Prostate gland (tissue), 2 donors: ENCODE measurements at places on chromosomes 3 and 15. TPM values are rescaled to one million over a fixed set of nuclear protein-coding genes. Genes with fewer than 3 reads are reported as not detected.

The WDR49 gene
- 0.45 TPM for total RNA-seq

The EOMES gene
- 0.46 TPM for total RNA-seq

The REC114 gene
- total RNA-seq = not detected

The DNAJC13 gene
- 46.2 TPM for total RNA-seq

- H3K36me3 ChIP-seq = peaks cover 4% of the 10 kb centered on the region
- H3K27ac ChIP-seq = peak overlapping the region; percentile 77
- peaks cover 6% of the 10 kb centered on the region for H3K4me1 ChIP-seq
- DNase-seq = peak; percentile 93
These were observed 6.9 kb downstream of the C15orf62 start for GRCh38 chr15:40776537-40777141.

DNA sequence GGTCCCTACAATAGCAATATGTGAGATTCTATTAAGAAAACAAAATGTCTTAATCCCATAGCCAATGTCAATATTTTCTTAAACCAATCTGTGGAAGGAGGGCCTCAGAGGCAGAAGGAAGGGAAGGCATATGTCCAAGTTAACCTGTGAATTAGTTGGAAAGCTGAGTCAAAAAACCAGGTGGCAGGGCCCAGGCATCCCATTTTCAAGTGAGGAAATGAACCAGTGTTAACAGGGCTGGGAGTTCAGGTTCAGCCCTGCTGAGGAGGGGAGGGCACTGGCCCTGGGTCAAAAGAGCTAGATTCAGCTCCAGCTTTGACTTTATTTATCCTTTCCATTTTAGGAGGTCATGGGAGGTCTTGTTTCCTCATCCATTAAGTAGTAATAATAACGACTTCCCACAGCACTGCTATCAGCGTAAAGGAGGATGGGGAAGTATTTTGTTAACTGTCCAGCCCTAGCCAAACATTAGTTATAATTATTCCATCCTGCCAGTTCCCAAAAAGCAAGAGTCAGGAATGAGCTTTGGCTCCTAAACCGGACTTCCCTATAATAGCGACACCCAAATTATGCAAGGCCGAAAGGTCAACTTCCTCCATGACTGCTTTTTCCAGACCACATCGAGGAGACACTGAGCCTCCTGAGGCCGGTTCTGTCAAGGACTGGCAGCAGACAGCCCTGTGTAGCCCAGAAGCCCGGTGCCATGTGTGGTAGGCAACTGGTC, 3.2 kb downstream of the MASP1 start:
- H3K4me1 ChIP-seq = no peaks in the 10 kb centered on the region
- no peaks in the 10 kb centered on the region for H3K36me3 ChIP-seq
- no peak for DNase-seq
- no peak overlapping the region for H3K27ac ChIP-seq

DNA sequence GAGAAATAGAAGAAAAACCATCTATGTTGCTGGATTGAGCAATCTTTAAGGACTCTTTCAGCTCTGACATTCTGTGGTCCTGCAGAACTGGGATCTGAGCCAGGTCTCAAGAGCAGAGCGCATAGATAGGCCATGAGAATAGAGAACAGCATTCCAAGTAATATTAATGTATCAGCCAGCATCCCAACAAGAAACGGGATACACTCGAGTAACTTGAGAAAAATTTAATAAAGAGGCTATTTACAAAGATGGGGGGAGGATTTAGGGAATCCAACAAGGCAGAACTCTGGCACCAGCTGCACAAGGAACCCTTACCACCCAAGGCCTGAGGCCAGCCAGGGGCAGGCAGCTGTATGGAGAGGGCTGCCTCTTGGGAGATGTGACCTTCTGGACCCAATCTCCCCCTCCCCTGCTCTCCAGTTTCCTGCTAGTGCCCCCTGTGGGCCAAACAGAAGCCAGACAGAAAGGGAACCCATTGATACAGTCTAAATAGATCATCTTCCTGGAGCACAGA, 8.2 kb downstream of the TMOD2 start:
- H3K4me3 ChIP-seq = no peak overlapping the region
- no peaks in the 10 kb centered on the region for H3K4me1 ChIP-seq
- no peak for DNase-seq
- H3K27me3 ChIP-seq = no peaks in the 10 kb centered on the region
- no peak overlapping the region for H3K27ac ChIP-seq
- no peaks in the 10 kb centered on the region for H3K36me3 ChIP-seq

DNA sequence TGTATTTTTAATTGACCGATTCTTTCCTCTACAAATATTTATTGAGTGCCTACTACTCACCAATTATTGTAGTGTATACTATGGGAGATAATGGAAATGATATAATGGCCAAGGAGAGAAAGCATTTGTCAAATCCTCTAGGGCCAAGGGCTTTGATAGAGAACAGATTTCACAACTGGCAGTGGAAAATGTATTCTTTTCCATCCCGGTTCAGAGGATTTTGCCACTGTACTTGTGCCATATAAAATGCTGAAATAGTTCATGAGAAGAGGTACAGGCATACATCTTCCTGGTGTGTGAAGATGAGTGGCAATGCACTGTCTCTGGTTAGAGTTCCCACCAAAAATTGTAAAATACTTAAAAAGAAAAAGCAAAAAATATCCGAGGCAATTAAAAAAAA, 451.6 kb upstream of the TPRG1 start:
- no peaks in the 10 kb centered on the region for H3K27me3 ChIP-seq
- H3K4me1 ChIP-seq = no peaks in the 10 kb centered on the region
- DNase-seq = no peak

DNA sequence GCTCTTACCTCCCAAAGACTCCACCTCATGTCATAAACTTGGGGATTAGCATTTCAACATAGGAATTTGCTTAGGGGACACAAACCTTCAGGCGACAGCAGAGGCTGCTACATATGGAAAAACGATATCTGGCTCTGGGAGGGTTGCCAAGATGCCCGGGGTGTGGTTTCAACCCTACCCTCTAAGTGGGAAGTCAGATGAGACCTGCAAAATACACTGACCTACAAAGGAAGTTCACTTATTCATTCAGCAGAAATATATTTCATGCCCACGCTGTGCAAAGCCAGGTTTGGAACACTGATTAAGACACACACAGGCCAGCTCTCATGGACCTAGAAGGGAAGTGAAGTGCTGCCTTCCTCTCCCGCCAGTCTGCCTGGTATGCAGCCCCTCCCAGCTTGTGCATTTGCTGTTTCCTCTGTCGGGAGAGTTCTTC, 239.3 kb downstream of the FEZF2 start:
- no peak overlapping the region for H3K27ac ChIP-seq
- no peak for DNase-seq
- H3K4me3 ChIP-seq = no peak overlapping the region
- H3K4me1 ChIP-seq = no peaks in the 10 kb centered on the region

- H3K4me3 ChIP-seq = peak overlapping the region; percentile 91
- no peak for DNase-seq
- peak overlapping the region; percentile 92 for H3K27ac ChIP-seq
- H3K36me3 ChIP-seq = no peaks in the 10 kb centered on the region
- H3K4me1 ChIP-seq = peaks cover 10% of the 10 kb centered on the region
These were observed 775 bp downstream of the CCNDBP1 start for GRCh38 chr15:43186003-43186353.

- no peaks in the 10 kb centered on the region for H3K36me3 ChIP-seq
- H3K4me1 ChIP-seq = no peaks in the 10 kb centered on the region
- H3K4me3 ChIP-seq = no peak overlapping the region
- no peak for DNase-seq
These were observed 157.5 kb downstream of the ROBO2 start for GRCh38 chr3:77197408-77197807.

- no peaks in the 10 kb centered on the region for H3K4me1 ChIP-seq
- no peaks in the 10 kb centered on the region for H3K27me3 ChIP-seq
- no peak overlapping the region for H3K27ac ChIP-seq
- no peak overlapping the region for H3K4me3 ChIP-seq
- DNase-seq = no peak
These were observed 14.4 kb upstream of the PLA2G4D start for GRCh38 chr15:42108806-42109205.

GRCh38 chr3:157436583-157437291, at the start of gene PTX3:
Gene PTX3 (plus strand): TSS chr3:157436850. CDS start chr3:157436934, 84 bp downstream.
- no peaks in the 10 kb centered on the region for H3K4me1 ChIP-seq
- no peak within 1 kb of the TSS for H3K27ac ChIP-seq
- no peak for DNase-seq
- no peaks in the 10 kb centered on the region for H3K27me3 ChIP-seq

DNA sequence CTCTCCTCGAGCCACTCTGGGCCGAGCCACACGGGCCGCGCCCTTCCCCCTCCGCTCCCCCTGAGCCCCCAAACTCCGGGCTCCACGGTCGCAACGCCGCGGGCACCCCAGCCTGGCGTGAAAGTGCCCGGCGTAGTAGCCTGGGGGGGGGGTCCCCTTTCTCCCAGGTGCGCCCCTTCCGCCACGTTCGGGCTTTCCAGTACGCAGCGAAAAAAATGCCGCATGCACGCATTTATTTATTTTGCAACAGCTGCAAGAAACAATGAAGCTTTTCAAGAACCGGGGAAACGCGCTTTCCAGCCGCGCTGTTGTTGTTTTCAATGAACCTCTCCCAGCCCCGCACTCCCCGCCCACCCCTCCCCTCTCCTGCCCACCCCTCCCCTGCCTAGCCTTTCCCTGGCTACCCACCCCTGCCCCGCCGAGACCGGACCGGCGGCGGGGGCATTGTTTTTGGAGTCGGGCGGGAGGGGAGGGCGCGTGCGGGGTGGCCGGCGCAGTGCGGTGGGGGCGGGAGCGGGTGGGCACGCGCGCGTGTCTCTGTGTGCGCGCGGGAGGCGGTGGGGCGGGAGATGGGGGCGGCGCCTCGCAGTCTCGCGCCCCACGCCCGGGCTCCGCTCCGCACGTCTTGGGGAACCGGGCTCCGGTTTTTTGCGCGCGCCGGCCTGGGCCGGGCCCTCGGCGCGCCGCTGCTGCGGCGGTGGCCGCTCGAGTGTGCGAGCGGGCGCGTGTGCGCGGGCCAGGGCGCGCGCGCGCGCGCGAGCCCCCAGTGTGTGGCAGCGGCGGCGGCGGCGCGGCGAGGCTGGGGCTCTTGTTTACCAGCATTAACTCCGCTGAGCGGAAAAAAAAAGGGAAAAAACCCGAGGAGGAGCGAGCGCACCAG, at the start of gene IGF1R:
Gene IGF1R, plus strand, starts transcription at position 766 of the 880 bp plus-strand sequence. CDS start 1,043 bp downstream, outside the sequence.
- no peaks in the 10 kb centered on the region for H3K36me3 ChIP-seq
- DNase-seq = peak; percentile 88
- peak within 1 kb of the TSS; percentile 97 for H3K27ac ChIP-seq
- no peaks in the 10 kb centered on the region for H3K27me3 ChIP-seq
- H3K4me3 ChIP-seq = peak within 1 kb of the TSS; percentile 98
- no peaks in the 10 kb centered on the region for H3K4me1 ChIP-seq

- no peaks in the 10 kb centered on the region for H3K4me1 ChIP-seq
- H3K27ac ChIP-seq = no peak overlapping the region
- H3K4me3 ChIP-seq = no peak overlapping the region
- no peaks in the 10 kb centered on the region for H3K36me3 ChIP-seq
- DNase-seq = no peak
These were observed 5.2 kb downstream of the ITIH1 start for GRCh38 chr3:52782412-52783210.

- no peaks in the 10 kb centered on the region for H3K4me1 ChIP-seq
- H3K36me3 ChIP-seq = no peaks in the 10 kb centered on the region
- H3K4me3 ChIP-seq = no peak overlapping the region
- no peak for DNase-seq
- H3K27me3 ChIP-seq = no peaks in the 10 kb centered on the region
These were observed 23.8 kb downstream of the METTL6 start for GRCh38 chr3:15403495-15403894.

- H3K4me1 ChIP-seq = peaks cover 5% of the 10 kb centered on the region
- H3K27me3 ChIP-seq = no peaks in the 10 kb centered on the region
- DNase-seq = no peak
- no peak overlapping the region for H3K4me3 ChIP-seq
- H3K27ac ChIP-seq = peak overlapping the region; percentile 77
These were observed 1.7 kb downstream of the HEG1 start for GRCh38 chr3:125054062-125054448.

- H3K27ac ChIP-seq = no peak overlapping the region
- no peak for DNase-seq
- no peak overlapping the region for H3K4me3 ChIP-seq
- no peaks in the 10 kb centered on the region for H3K4me1 ChIP-seq
These were observed 214.3 kb upstream of the FEZF2 start for GRCh38 chr3:62587579-62588031.
